Activated T-helper 17 cell treated with anti-CD3 and anti-CD28 coated beads, Interleukin-2, amount 50 U/mL, for 72 hours (primary cell): ENCODE measurements at places on chromosomes 5 and 9.

GRCh38 chr9:135075234-135076142 lies 12.0 kb upstream of the OLFM1 start:
- ATAC-seq = no peak

- ATAC-seq = no peak
These were observed 38.6 kb downstream of the SNX18 start for GRCh38 chr5:54556141-54556540.

DNA sequence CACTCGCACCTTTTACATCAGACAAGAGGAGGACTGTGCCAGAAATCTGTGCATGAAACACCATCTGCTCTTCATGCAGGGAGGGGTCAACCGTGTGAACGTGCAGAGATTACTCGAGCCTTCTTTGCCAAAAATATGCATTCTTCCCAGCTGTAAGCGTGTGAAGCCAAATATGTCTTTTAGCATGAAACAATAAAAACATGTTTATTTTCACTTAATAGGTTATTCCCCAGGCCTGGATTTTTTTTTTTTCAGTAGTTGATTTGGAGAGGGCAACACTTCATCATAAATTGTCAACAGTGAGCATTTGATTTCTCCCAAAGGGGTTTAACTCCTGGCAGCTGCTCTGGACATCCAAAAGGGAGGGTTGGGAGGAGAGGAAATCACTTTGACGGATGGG lies 23.8 kb downstream of the PLAC8L1 start:
- ATAC-seq = no peak

DNA sequence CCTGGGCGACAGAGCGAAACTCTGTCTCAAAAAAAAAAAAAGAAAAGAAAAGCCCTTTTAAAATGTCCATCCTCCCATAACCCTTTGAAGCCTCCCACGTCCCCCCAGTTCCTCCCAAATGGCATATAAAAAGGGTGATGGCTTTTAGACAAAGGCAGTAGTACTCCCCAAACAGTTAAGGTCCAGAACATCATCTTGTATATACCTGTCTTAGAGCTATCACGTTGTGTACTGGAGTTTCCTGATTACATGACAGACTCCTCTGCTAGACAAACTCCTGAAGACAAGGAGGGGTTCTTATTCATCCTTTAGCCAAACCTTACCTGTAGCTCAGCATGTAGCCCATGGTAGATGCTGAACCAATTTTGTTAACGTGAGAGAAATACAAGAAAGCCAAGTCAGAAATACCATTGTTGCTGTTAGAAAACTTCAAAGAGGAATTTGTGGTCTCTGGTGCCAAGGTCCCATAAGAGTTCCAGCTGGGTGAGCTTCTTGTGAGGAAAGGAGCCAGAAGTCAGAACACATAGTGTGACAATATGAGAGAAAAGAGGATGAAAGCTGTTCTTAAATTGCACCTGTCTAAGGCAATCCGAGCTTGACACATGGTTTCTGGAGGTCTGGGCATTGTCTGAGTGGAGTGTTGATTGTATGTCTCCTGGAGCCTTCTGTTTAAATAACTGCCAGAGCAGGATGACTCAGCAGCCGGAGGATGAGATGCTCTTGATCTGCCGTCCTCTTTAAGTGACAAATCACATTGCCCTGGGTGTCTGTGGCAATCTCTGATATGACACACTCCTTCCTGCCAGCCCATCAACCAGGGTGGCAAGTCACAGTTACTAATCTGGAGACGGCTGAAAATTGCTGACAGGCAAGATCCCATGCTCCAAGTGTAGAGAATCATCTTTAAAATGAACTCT lies 69.1 kb downstream of the ARRDC3 start:
- peak; percentile 86 for ATAC-seq

DNA sequence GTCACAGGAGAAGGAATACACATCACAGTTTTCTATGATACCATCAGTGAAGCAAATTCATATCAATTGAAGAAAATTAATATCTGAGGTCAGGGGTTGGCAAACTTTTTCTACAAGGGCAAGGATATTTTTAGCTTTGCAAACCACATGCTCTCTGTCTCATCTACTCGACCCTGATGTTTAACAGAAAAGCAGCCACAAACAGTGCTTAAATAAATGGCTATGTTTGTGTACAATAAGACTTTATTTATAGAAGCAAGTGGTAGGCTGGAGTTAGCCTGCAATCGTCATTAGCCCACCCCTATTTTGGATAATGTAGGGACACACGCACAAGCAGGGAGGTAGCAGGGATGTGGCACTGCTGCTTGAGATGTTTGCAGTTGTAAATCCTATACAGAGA lies 251.4 kb downstream of the CETN3 start:
- no peak for ATAC-seq

DNA sequence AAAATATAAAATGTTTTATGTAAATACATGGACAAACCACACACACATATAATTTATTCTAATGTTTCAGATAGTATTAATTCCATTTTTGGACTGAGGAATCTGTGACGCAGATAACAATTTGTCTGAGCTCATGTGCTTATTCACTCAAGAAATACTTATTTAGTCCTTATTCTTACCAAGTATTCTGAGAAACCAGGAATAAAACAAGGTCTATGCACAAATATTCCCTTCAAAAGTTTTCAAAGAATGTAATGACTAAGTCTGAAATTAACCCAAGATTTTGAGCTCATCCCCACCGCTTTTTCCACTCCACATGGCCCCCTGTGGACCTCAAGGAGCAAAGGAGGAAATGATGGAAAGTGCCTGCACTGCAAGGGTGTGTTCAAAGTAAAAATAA lies 1022.3 kb downstream of the EFNA5 start:
- no peak for ATAC-seq

- ATAC-seq = peak; percentile 4
These were observed 624 bp downstream of the FBXW11 start for GRCh38 chr5:172005708-172006320.

- ATAC-seq = no peak
These were observed 75.7 kb upstream of the SMIM23 start for GRCh38 chr5:171709930-171710329.

GRCh38 chr5:82163452-82164175 lies 114.5 kb downstream of the RPS23 start:
- no peak for ATAC-seq

DNA sequence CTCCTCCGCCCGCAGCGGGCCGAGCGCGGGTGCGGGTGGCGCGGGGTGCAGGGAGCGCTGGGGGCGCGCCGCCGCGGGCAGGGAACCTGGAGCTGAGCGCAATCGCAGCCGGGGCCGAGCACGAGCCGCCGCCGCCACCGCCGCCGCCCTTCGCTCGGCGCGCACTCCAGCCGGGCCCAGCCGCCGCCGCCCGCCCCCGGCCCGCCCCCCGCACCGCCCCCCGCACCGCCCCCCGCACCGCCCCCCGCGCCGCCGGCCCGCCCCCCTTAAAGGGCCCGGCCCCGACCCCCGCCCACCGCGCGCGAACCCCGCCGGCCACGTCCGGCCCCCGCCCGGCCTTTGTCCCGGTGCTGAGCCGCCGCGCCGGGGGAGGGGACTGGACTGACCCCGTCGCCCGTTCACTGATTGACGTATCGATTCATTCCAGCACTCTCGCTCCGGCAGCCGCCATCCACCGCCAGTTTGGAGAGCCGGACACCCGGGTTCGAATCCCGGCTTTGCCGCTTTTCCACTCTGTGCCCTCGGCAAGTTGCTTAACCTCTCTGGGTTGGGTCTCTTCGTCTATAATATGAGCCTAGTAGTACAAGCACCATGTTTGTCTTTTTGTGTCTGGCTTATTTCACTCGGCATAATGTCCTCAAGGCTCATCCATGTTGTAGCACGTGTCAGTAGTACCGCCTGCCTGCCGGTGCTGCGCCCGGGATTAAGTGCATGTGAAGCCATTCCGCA lies at the start of gene SH3PXD2B:
Gene SH3PXD2B (minus strand): TSS at position 168 of the 729 bp plus-strand sequence. CDS start 173 bp downstream, outside the sequence.
- ATAC-seq = peak; percentile 55

- no peak for ATAC-seq
These were observed 648.9 kb upstream of the KLF4 start for GRCh38 chr9:108138516-108138915.

DNA sequence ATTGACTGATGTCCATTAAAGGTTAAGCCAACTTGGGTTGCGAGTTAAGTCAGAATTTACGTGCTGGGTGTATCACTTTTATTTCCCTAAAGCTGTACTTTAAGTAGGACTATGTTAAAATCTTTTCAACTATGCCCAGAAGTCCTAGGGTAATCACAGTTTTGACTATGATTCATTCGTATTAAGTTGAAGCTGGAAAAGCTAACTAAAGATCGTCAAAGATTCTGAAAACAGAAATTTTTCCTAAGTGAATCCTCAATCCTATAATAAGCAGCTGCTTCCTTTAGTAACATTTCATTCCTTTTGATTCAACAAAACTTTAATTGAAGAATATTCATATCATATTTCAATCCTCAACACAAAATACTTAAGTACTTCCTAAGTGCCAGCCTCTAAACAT lies 460.4 kb downstream of the ACTL7B start:
- no peak for ATAC-seq

DNA sequence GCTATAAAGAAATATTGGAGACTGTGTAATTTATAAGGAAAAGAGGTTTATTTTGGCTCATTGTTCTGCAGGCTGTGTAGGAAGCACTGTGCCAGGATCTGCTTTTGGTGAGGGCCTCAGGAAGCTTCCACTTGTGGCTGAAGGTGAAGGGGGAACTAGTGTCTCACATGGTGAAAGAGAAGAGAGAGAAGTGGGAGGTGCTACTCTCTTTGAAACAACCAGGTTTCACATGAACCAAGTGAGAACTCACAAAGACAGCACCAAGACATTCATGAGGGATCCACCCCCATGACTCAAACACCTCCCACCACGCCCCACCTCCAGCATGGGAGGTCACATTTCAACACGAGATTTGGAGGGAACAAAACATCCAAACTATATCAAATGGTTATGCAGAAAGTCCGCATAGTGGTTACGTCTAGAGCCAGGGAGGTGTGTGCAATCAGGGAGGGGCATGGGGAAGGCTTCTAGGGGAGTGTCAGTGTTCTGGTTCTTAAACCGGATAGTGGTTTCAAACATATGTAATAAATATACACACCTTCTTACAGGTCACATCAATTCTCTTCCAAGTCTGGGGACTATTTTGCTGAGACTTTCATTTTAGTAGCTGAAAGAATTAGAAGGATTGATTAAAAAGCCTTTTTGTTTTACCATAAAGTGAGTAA lies 113.0 kb downstream of the TRIO start:
- peak; percentile 11 for ATAC-seq

DNA sequence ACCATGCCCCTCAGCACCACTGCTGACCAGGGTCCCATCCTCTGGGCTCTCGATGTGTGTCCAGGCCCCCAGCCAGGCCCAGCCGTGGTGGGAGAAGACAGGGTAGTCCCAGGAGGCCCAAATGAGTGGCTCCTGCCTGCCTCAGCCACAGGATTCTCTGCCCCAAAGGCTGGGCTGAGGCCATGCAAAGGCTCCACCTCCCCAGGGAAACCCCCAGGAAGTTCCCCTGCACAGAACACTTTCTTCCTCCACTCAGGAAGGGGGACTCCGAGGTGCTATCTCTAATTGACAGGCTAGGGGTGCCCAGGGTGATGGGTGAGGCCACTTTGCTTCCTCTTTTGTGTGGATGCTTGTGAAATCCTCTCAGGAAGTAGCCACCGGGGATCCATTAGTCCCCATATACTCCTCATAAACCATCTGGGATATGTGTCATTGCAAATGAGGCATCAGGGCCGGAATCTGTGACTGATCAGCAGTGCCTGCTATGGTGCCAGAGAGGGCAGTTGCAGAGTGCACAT lies 23.1 kb upstream of the TDRD7 start:
- peak; percentile 85 for ATAC-seq

DNA sequence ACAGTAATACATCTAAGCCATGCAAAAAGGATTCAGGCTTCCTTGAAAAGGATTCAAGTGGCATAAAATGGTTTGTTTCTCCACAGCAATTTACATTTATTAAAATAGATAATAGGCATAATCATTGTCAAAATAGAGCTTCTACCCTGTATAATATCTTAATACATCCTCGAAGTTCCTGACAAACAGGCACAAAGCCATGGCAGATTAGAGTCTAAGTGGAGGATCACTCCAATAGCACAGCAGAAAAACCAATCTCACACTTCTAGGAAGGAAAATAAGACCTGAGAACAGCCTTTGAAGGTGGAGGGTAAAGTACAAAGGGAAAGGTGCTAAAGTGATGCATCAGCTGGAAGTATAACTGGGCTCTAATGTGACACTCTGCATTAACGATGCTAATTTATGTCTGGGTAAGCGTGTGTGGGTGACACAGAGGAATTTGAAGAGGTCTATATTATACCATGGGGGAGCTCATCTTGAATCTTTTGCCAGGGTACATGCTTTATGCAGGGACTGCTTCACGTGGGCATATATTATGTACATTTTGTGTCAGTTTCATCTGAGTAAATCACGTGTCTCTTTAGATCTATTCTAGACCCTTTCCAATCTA lies 28.8 kb downstream of the PPP2R2B start:
- ATAC-seq = no peak

- no peak for ATAC-seq
These were observed 26.9 kb upstream of the LTC4S start for GRCh38 chr5:179766726-179767455.

DNA sequence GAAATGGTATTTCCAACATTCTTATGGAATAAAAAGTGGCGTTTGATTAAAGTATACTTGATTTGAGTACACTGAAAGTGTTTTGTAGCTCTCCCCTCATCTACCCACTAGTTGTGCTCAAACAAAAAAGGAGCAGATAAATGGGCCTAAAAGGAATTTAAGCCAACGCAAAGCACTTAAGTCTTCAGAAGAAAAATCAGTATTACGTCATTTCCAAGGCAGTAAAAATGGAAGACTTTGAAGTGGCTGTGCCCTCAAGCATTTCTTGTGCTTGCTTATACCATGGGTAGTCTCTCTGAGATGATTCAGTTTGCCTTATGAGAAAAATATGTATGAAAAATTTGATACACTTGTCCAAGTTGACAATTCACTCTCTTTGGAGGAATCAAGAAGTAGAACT lies 279.9 kb upstream of the CD180 start:
- no peak for ATAC-seq
